IPS-NIHi11 (cell line): ENCODE measurements at places on chromosomes 12 and 14.
A peak's percentile ranks its signal among the peaks of the same experiment; 100 is the strongest.

DNA sequence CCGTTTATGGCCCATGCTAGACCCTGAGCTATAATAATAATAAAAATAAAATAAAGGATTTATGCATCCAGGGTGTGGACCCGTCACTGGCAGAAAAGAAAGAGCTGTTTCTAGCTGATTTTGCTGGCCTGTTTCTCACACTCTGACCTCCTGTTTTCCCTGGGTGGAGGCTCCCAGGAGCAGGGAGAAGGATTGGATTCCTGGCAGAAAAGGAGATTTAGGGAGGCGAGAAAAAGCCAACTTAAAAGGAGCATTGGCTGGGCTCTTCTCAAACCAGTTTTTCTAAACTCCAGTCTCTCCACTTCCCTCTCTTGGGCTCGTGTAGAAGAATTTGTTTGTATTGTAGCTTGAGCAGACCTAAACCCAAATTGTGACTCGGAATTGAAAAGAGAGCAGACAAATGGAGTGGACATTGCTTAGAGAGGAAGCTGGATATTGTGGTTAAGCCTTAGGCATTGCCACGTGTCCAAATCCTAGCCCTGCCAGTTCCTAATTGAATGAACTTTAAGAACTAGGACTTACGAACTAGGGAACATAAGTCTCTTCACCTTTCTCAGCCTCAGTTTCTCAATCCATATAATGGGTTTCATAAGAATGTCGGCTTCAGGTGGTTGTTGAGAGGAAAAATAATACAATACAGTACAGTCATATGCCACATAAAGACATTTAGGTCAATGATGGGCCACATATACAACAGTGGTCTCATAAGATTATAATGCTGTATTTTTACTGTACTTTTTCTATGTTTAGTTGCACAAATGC, 14.4 kb upstream of the TBX5 start:
- no peak for DNase-seq

- DNase-seq = peak; percentile 75
These were observed 272.0 kb downstream of the ZFP36L1 start for GRCh38 chr14:68520637-68521556.

- no peak for DNase-seq
These were observed 28.7 kb downstream of the BMAL2 start for GRCh38 chr12:27361372-27361771.

GRCh38 chr14:31083781-31084180, 57.6 kb upstream of the STRN3 start:
- DNase-seq = no peak

- no peak for DNase-seq
These were observed 414.4 kb downstream of the DAD1 start for GRCh38 chr14:22174412-22175277.

DNA sequence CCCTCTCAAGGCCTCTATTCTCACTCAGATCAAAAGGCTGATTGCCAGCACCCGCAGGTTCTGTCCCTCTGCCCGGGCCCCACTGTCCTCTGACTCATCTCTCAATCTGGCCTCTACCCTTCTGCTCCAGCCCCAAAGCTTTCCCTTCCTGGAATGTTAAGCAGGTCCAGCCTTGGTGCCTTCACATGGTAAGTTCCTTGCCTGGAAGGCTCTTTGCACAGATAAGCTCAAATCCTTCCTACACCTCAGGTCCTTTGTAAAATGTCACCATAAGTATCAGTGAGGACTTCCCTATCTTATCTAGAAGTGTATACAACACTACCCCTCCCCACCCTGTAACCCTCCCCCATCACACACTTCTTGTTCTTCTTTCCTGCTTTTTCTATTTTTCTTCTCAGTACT, 22.2 kb downstream of the LPCAT3 start:
- DNase-seq = no peak

- DNase-seq = peak; percentile 30
These were observed 762 bp downstream of the PPP2R5E start for GRCh38 chr14:63542231-63542999.

- DNase-seq = no peak
These were observed 96.6 kb downstream of the APAF1 start for GRCh38 chr12:98741556-98742265.

DNA sequence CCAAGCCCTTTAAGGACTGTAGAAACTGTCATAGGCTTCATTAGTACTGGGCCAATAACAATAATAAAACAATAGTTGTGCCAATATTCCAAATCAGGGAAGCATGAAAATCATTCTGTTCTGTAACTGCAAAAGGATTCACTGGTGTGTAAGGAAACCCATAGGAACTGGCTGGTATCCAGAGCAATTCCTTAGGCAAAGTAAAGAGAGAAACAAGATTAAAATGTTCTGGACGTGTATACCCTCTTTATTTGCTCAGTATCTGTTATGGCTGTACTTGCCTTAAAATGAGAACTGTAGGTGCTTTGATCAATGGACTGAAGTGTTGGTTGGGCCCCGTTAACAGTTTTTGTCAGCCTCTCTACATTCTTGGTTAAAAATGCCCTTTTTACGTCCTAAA, 72.4 kb upstream of the STAC3 start:
- DNase-seq = no peak

GRCh38 chr14:61553730-61554641, 141.3 kb upstream of the HIF1A start:
- no peak for DNase-seq

DNA sequence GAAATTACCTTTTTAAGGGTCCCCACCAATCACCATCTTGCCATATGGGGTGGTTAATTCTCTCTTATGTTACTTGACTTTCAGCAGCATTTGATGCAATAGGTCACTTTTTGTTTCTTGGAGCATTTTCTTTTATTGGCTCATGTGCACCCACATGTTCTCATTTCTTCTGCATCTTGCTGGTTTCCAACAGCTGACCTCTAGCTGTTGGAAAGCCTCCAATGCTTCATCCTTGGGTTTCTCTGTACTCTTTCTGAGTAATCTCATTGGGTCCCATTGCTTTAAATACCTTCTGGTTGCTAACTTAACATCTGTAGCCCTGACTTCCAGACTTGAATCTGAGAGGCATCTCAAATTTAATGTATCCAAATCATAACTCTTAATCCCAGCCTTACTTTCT, 116.8 kb downstream of the CRADD start:
- DNase-seq = no peak

- no peak for DNase-seq
These were observed 229.1 kb upstream of the OR4E1 start for GRCh38 chr14:21902561-21903181.

GRCh38 chr14:76261371-76261811, 109.7 kb downstream of the GPATCH2L start:
- no peak for DNase-seq
